ENCODE measurements at places on chromosomes 1 and 21. TPM values are rescaled to one million over a fixed set of nuclear protein-coding genes. Genes with fewer than 3 reads are reported as not detected.

HMGCS2 gene
- 1.2 TPM for total RNA-seq

DNA sequence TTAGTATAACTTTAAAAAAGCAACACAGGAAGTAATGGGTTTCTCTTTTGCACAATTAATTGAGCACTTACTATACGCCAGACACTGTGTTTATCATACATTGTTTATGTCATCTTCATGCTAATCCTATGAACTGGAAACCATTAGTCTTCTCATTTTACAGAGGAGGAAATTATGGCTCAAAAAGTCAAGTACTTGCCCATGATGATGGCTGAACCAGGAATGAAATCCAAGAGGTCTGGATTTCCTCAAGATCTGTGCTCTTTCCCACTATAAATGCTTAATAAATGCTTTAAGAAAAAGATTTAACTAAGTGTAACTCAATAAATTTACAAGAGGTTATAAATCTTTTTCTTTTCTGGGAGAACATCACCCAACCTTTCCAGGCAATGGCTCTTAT, 303.7 kb upstream of the RRP15 start:
- DNase-seq = no peak
- no peaks in the 10 kb centered on the region for H3K36me3 ChIP-seq
- no peak overlapping the region for H3K4me3 ChIP-seq

DNA sequence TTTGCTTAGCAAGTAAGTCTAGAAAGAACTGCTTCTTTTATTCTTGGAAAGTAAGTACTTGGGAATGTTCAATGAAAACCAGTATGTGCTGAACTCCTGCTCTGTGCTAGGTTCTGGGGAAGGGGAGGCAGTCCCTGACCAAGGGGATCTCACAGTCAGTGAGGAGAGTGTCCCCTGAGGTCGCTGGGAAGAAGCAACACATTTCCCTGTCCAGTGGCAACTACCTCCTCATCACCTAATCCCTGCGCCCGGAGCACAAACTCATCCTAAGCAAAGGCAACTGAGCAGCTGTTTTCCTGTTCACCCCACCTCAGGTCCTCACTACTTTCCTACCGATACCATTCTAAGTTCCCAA, 61.7 kb upstream of the ANGPTL1 start:
- DNase-seq = no peak
- H3K36me3 ChIP-seq = no peaks in the 10 kb centered on the region
- peak overlapping the region; percentile 69 for H3K27ac ChIP-seq
- H3K27me3 ChIP-seq = no peaks in the 10 kb centered on the region
- no peaks in the 10 kb centered on the region for H3K4me1 ChIP-seq

DNA sequence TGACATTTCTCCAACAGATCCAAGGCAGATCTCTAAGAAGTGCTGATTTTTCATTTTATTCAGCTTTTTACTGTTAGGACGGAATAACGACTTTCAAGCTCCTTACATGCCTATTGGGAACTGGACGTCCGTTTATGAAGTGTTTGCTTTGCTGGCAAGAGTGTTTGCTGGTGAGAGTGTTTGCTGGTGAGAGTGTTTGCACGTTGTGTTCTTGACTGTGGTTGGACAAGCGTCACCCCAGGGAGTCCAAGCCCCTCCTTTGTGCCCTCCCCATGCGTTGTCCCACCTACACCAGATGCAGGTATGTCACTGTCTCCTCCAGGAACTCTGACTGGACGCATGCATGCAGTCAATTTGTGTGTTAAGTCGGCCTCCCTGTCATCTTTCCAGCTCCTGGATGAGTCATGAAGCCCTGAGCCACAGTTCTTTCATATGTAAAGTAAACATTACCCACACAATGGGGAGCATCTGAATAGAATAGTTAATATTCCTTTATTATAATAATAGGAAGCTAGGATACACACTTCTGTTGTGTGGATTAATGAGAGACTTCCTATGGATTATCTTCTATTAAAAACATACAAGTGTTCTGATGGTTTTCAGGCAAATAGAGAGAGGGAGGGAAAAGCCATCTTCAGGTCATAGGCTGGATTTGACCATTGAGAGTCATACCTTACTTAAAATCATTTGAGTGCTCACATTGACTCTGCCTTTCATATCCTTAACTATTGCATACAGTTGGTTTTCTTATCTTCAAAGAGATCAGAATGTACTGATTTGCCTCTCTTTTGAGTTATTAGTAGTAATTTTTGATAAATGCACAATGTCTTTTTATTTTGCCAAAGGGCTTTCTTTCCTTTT, 119.2 kb downstream of the GALNT2 start:
- peaks cover 38% of the 10 kb centered on the region for H3K4me1 ChIP-seq
- H3K4me3 ChIP-seq = no peak overlapping the region
- DNase-seq = peak; percentile 93
- peak overlapping the region; percentile 67 for H3K27ac ChIP-seq
- H3K27me3 ChIP-seq = no peaks in the 10 kb centered on the region

- H3K27ac ChIP-seq = no peak overlapping the region
- no peak overlapping the region for H3K4me3 ChIP-seq
- H3K36me3 ChIP-seq = no peaks in the 10 kb centered on the region
- no peaks in the 10 kb centered on the region for H3K4me1 ChIP-seq
Measured at GRCh38 chr1:75579046-75579445, 31.9 kb downstream of the SLC44A5 start.
